DMS 273 treated with DMSO at 0.1 percent for 48 hours (cell line): ENCODE measurements at places on chromosomes 11 and 22.

DNA sequence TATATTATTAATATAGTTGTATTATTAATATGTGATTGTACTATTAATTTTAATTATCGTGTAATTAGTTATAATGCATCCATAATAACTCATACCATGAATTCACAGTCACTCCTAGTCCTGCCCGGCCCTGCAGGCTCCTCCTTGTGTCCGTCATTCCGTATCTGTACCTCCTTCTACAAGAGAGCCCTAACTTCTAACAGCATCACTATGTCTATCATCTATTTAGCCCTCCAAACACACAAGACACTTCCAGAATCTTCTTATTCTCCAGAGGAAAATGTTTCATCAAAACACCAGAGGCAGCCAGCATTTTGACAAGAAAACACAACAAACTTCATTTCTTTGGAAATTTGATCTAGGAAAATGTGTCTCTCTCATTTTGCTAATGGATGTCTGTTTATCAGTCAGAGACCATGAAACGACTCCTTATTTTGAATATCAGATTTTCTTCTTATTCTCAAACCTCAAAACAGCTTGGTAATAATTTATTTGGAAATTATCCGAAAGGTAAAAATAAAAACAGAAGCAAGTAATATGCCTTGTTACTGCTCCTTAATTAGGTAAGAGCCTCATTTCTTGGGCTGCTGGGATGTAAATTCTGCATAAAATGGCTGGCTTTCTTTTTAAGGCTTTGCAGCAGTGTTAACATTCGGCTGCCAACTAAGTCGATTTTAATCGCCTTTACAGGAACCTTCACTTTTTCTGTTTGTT is 23.1 kb upstream of the SEPTIN5 start:
- no peak for DNase-seq

GRCh38 chr22:46829941-46830715 is 67.7 kb downstream of the TBC1D22A start:
- no peak for DNase-seq

DNA sequence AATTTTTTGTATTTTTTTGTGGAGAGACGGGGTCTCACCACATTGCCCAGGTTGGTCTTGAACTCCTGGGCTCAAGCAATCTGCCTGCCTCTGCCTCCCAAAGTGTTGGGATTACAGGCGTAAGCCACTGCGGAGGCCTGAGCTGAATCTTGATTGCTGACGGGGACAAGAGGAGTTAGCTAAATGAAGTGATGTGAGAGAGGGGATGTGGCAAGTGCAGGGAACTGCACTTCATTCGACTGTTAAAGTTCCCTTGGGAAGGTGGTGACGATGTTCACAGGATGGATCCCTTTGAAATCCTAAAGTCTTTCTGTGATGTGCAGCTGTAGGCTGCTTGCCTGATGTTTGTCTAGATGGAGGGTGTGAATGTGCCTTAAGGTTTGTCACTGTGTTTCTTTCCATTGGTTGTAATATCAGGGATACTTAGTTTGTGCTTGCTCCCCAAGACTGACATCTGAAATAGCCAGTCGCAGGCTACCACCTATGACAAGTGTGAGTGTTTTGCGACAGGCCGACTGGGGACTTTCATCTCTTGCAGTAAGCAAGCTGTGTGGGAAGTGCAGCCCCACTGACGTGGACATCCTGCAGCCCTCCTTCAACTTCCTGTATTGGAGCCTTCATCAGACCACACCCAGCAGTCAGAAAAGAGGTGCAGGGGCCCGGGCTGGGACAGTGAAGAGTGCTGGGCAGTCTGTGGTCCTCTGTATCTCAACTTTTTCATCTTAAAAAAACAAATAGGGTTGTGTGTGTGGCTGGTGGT is 19.6 kb upstream of the CCDC134 start:
- DNase-seq, result no peak

DNA sequence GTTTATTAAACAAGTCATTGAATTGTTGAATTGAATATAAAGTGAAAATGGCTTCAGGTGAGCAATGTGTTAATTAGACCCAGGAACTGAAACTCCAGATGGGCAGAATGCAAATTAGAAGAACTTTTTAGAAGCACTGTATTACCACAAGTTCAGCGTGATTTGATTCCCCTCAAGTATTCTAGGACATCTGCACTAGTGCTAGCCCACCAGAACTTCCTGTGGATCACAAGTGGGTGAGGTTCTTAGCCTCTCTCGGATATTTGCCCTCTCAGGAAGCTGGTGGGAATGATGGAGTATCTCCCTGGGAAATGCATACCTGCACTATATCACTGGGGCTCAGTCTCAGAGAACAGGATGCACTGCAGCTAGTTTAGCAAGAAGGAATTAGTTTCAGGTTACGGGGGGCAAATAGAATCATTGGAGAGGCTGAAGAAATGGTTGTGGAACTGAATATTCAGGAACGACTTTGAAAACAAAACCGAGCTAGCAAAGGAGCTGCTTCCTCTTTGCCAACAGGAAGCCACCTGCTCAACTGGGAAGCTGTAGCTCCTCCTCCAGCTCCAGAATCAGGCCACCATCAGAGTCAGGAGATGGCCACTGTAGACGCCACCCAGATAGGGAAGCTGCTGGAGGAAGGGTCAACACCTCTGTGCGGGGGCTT is 74.3 kb downstream of the DHCR7 start:
- no peak for DNase-seq

DNA sequence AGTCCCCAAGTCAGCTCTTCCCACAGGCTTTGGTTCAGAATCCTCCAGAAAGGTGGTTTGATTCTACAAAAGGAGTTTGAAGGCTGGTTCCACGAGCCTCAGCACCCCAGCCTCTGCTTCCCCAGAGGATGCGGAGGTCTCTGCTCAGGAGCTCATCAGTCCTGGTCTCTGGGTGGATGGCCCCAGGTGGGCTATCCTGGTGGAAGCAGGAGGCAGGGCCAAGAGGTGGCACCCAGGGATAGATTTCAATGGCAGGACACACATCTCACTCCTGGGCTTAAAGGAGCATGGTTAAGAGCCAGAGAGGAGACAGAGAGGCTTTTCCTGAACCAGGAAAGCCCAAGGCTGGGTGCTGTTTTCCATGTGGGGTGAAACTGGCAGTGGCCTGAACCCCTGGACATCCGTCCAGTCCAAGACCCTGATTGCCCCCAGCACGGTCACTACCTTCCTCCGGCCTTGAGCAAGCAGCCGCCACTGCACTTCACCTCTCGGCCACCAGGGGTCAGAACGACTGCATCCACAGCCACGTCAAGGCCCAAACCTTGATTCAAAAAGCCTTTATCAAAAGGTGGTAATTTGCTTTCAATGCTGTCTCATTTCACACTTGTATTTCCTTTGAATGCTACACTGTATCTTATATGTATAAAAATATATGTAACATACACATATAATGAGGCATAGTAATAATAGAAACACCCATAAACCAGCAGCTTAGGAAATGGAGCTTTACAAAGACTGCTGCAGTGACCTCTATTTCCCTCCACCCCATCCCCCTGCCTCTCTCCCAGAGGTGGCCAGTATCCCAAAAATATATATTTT is 19.3 kb upstream of the FXYD2 start:
- DNase-seq, result no peak

- DNase-seq, result no peak
Observed at GRCh38 chr22:35777335-35777975, 59.8 kb downstream of the APOL5 start.

DNA sequence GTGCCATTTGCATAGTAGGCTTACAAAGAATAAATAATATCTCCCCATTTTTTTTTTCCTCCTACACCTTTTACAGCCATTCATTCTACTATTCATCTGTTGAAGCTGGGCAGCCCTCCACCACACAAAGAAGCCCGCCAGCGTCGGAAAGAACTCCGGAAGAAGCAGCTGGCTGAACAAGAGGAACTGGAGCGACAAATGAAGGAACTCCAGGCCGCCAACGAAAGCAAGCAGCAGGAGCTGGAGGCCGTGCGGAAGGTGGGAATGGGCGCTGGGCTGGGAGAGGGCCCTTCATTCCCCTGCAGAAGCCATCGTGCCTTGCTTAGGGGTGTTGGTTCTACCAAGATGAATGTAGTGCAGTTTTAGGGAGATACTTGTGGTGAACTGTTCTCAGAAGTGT is 68.6 kb downstream of the SWAP70 start:
- no peak for DNase-seq

DNA sequence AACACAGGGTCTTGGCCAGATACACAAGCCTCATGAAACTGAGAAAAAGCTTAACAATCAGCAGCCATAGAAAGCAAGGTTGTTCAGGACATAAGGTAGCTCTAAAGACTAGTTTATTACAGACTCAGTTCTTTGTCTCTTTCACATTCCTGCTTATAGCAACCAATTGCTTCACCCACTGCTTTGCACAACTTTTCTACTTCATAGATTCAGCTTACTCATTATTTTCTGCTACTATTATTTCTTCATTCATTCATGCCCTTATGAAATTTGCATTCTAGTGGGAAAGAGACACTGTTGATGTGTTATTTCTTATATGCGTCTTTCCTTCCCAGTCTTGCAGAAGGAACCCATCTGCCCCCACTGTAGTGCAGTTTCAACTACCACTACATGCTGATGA is 4.7 kb downstream of the CCDC34 start:
- DNase-seq, result no peak

- DNase-seq, result no peak
Observed at GRCh38 chr11:97964332-97965004, 1056.3 kb upstream of the CNTN5 start.

DNA sequence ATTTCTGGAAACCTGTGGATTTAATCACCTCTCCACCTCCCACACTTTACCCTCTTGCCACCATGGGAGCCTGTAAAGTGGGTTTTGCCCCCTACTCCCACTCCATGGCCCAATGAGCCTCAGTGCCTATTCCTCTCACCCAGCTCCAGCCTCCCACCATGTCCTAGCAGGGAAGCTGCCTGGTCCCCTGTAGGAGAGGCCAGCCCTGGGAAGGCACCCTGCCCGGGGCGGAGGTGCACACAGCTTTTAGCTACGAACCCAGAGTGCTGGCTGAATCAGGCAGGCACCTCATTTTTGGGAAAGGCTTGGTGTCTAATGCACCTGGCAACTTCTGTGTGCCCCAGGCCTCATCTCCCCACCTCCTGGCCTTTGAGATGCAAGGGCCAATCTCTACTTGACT is 35.8 kb upstream of the ALX4 start:
- no peak for DNase-seq

DNA sequence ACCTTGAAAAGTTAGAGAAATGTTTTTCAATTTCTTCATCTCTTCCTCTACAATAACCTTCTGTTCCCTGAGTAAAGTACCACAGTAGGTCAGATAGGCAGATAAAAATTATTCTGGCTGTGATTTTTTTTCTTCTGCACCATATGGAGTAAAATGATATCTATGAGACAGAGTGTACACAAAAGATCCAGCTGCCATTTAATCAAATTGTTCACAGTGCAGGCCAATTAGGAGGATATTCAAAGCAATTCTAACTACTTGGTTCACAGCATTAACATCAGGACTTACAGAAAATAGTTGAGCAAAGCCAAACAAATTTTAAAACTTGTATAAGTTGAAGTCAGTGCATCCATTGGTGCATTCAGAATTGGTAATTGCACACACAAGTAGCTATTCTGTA is 147.9 kb upstream of the LUZP2 start:
- no peak for DNase-seq

DNA sequence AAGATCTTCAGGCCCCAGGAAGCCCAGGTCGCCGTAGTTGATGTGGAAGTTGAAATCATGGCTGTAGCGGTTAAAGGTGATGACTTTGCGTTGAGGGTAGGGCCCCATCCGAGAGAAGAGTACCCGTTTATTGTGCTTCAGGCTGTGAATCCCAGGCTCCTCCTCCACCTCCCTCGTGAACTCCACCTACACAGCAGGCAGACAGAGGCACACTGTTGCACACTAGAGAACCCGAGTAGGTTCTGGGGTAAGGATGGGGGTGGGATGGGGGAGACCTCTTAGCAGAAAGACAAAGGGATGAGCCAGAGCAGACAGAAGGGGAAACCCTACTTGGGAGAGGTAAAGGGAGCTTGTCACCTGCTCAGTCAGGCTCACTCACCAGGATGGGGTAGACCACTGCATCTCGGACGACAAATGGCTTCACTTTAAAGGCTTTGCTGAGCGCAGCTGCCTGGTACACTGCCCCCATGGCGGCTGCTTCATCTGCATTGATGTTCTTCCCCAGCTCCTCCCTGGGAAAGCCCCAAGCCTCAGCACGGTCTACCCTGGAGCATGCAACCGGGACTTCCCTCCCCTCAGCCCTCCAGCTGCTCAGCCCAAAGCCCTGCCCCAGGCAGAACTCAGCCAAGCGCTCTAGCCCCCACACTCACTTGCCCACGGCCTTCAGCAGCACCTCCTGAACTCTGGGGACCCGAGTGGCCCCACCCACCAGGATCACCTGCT is 5.4 kb downstream of the HYOU1 start:
- DNase-seq, result no peak

DNA sequence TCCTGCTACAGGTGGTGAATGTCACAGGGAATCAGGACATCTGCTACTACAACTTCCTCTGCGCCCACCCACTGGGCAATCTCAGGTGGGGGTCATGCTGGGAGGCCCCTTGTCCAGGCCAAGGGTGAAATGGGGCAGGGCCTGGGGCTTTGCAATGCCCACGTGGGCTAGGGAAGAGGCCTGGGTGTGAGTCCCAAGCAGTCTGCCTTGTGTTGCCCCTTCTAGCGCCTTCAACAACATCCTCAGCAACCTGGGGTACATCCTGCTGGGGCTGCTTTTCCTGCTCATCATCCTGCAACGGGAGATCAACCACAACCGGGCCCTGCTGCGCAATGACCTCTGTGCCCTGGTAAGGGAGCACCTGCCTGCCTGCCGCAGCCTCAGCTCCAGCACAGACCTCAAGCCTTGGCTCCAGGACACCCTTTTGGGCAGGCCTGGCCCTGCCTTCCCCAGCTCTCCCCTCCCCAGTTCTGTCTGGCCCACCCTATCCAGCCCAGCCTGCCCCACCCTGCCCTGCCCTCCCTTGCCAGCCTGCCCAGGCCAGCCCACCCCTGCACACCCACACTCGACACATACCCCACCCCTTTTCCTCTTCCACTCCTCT is 9.1 kb upstream of the TAGLN start:
- DNase-seq, result no peak

DNA sequence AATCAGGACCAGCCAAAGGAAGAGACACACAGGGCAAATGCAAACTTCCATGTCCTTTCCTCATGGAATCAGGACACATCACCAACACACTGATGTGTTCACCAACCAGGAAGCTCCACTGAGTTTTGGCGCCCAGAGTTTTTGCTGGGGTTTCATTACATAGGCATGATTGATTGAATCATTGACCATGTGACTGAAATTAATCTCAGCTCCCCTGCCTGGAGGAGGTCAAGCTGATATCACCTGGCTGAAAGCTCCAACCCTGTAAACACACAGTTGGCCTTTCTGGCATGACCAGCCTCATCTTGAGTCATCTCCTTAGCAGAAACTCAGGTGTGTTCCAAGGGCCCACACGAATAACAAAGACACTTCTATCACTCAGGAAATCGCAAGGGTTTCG is 133.2 kb downstream of the TRIM29 start:
- DNase-seq, result no peak

- no peak for DNase-seq
Observed at GRCh38 chr11:81253244-81253643, 1480.4 kb downstream of the FAM181B start.

GRCh38 chr11:123654566-123655081 is at the start of gene SCN3B:
Gene SCN3B (minus strand): TSS chr11:123654624. CDS start chr11:123653801, 823 bp downstream.
- peak; percentile 43 for DNase-seq

GRCh38 chr11:35629914-35630313 is 11.7 kb downstream of the FJX1 start:
- no peak for DNase-seq

GRCh38 chr22:22748297-22748743 is 103.9 kb downstream of the GGTLC2 start:
- no peak for DNase-seq
